H9 (cell line): ENCODE measurements at places on chromosomes 16 and 17. TPM values are rescaled to one million over a fixed set of nuclear protein-coding genes. Genes with fewer than 3 reads are reported as not detected.

KRTAP9-4 gene
- total RNA-seq: not detected in 2 replicates

GPT2 gene
- 68.3 and 68.8 TPM in 2 replicates for total RNA-seq

GLIS2 gene
- total RNA-seq: 14.3 and 14.9 TPM in 2 replicates

PRSS21 gene
- total RNA-seq: not detected in 2 replicates

KCNH6 gene
- total RNA-seq: 1.6 and 2.3 TPM in 2 replicates

SPATA32 gene
- 0.42 and 0.81 TPM in 2 replicates for total RNA-seq
